ENCODE measurements at places on chromosomes 13 and 19.
A peak's percentile ranks its signal among the peaks of the same experiment; 100 is the strongest.

GRCh38 chr19:9912551-9913236, 23.6 kb downstream of the OLFM2 start:
- DNase-seq: no peak

DNA sequence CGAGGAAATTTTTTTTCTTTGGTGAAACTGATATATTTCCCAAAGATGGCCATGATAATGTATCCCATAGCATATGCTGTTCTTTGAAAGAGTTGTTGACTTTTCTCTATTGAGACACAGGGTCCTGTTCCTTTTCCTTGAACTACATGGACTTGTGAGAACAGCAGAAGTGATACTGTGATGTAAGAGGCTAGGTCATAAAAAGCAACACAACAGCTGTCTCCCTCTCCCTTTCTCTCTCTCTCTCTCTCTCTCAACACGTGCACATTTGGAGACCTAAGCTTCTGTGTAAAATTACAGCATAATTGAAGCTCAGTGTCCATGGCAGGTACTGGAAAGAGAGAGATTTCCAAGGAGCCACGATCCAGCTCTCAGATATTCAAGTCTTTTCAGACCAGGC, 1712.4 kb downstream of the EFNB2 start:
- DNase-seq: no peak

GRCh38 chr19:51737389-51737788, 13.6 kb upstream of the HAS1 start:
- DNase-seq: no peak

DNA sequence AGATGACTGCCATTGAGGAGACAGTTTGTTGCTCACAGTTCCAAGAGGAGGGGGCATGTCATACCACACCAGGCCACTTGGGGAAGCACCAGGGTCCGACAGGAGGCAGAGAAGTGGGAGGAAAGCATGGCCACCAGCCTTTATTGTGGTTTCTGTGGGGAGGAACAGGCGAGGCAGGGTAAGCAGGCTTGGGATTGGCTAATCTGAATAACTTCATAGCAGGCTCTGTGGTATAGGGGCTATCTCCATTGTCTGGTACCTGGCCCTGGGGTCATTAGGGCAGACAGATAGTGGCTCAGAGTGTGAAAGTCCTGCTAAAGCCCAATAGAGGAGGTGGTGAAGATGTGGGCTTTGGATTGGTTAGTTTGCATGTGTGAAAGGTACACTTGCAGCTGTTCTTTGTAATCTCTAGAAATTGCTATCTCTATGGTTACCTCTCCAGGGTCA, 35.5 kb downstream of the CBY2 start:
- DNase-seq: no peak

- DNase-seq: no peak
These were observed 904 bp upstream of the ARHGAP33 start for GRCh38 chr19:35774274-35775045.

GRCh38 chr13:74256969-74257368, 122.8 kb upstream of the KLF12 start:
- DNase-seq: no peak

DNA sequence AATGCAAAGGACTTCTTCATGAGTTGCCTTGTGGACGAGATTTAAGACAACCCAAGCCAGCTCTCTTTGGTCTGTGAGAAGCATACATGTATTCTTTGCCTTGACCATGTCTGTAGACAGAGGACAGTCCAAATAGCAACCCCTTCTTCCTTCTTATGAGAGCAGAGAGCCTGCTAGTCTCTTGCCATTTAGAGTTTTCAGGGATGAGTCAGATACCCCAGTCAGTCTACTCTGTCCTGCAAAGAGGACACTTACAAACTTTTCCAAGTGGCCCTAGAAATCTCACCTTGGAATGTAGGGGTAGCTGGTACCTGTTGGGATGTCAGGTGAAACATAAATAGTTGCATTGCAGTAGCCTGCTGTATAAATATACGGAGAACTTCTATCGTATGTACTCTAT, 36.7 kb downstream of the DNAJC3 start:
- no peak for DNase-seq

GRCh38 chr13:74696148-74696922, 562.1 kb upstream of the KLF12 start:
- DNase-seq: no peak

DNA sequence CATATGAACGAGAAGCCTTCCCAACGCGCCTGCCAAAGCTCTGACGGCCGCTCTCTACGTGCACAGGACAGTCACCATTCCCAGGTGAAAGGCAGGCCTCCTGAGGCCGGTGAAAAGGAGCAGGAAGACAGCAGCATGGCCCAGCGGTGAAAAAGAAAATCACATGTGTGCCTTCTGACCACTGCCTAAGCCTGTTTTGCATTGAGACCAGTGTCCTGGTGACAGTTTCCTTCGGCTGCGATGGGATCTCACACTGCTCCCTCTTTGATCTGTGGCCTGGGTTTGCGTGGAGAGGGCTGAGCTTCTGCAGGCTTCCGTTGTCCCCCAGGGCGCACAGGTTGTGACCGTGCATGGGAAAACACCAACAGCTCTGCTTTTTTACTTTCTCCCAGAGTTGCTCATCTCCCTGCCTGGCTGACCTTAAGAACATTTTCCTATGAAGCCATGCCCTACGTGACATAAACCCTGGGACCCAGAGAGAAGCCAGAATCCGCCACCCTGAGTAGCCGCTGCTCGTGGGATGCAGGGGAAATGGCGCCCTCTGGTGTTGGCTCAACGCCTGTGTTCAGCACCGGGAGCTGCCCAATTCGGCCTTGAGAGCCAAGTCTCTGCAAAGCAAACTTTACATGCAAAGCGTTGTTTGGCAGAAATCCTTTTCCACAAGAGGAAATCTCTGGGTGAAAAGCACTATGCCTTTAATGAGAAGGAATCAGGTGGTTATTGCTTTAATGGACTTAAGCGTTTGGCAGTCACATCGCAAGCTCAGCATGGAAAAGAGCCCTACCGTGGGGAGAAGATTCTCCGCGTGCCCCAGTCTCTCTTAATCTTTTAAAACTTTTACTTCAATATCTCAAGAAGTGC, 112.2 kb upstream of the GPR12 start:
- DNase-seq: no peak

DNA sequence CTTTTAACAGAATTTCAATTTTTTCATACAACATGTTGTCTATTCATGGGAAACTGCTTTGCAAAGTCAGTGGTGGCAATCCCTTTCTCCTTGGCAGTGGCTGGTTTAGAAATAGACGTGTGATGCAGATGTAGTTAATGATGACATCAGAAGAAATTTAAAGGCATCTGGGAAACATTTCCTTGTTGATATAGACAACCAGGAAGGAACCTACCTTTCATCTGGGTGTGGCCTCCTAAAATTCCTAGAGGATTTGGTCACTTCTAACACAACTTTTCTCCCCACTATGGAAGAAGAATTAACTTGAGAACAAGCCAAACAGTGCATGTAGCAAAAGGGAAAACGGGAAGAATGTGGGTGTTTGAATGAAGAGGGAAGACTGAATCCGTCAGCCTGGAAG, 102.8 kb downstream of the EFNB2 start:
- no peak for DNase-seq

DNA sequence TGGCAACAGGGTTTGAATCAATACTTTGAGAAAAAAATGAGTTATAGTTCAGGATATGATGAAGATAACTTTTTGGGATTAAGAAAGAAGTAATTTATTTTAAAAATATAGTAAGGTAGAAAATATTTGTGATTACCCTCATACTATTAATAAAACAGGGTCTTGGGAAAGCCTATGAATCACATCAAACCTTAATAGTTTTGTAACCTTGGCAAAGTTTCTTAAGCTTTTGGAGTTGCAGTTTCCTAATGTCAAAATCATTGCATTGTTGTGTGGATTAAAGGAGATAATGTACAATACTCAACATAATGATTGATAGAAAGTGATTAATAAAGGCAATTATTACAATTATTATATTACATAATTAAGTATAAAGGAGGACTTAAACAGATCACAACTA, 149.0 kb downstream of the LMO7 start:
- no peak for DNase-seq

GRCh38 chr13:27362064-27362751, 62.2 kb upstream of the GTF3A start:
- DNase-seq: peak; percentile 73

- no peak for DNase-seq
These were observed 9.0 kb downstream of the ABHD8 start for GRCh38 chr19:17294051-17294891.

DNA sequence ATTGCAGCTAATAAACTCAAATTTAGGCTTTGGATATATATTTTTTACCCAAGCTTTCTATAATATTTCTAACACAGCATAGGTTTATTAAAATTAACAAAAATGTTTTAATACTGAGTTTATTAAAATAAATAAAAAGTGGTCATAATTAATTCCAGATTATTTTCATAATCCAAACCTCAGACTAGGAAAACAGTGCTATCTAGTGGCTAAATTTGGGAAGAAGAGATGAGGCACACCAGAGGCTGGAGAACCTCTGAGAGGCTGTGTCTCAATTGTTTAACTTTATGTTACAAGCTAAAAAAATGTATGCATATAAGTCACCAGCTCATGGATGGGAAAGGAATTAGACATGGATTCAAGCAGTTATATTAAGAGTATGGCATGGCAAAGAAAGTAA, 392.5 kb downstream of the DIAPH3 start:
- peak; percentile 33 for DNase-seq

DNA sequence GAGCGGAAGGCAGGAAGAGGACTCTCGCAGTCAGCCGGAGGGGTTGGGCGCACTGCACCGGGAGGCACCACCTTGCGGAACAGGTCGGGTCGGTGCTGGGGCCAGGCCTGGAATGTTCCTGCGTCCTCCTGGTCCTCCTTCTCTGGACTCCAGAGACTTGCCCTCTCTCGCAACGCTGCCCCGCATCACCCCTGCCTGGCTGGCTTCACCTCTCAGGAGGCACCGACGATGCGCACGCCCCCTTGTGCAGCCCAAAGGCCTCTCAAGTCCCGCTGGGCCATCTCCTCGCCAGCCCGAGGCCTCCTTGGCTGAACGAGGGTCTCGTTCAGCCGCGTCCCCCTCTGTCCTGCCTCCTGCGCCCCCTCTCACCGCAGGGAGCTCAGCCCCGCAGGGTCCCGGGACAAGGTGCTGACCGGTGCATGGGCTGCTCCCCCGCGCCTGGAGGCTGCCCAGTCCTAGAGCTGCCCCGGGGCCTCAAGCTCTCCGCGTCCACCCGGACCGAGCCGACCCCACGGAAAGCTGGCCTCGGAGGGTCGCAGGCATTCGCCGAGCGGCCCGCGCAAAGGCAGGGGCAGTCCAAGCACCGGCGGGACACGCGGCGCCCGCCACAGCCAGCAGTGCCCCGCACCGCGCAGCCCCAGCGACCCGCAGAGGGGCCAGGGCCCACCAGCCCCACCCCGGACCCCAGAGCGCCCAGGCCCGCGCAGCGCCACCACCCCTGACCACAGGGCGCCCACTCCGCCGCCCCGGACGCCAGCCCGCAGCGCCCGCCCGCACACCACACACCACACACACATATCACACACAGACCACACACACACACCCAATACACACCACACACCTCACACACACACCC, 133.8 kb downstream of the CRYL1 start:
- no peak for DNase-seq

DNA sequence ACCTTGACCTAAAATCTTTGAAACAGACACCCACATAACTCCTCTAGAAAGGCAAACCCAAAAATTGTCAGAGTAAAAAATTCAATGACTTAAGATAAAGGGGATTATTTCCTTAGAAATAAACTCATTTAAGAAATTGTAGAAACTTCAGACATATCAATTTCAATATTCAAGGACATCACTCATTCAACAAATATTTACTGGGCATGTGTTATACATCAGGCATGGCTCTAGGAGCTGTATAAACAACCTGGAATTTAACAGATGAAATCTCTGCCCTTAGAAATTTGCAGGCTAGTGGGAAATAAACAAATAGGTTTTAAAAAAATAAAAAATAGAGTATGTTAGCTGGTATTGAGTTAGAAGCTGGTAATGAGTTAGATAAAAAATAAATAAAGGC, 84.0 kb upstream of the LSM14A start:
- no peak for DNase-seq

DNA sequence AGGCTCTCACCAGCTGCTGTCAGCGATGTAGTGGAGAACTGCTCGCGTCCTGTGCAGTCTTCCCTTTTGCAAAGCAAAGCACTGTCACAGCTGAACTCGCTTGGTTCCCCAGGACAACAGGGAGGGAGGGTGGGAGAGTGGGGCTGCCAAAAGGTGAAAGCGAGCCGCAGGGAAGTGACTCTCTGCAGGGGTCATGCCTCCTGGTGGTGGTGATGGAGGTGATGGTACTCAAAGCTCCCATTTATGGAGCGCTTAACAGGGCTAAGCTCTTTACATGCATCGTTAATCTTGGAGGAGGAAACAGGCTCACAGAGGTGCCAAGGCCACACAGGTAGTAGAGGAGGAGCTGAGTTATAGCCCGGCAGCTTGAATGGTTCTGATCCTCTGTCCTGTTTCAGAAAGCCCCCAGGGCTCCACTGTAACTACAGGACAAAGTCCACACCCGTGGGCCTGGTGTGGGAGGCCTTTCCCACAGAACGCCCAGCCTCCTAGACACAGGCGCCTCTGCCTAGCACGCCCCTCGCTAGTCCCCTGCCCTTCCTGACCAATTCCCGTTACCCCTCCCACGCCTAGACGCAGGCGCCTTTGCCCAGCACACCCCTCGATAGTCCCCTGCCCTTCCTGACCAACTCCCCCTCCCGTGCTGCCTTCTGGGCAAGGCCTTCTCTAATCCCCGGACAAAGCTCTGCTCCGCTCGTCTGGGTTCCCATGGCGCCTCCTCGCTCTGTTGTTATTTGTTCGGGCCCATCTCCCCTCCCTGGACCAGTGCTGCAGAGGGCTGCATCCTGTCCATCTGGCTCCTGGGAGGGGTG, 10.7 kb downstream of the PPP1R37 start:
- no peak for DNase-seq

DNA sequence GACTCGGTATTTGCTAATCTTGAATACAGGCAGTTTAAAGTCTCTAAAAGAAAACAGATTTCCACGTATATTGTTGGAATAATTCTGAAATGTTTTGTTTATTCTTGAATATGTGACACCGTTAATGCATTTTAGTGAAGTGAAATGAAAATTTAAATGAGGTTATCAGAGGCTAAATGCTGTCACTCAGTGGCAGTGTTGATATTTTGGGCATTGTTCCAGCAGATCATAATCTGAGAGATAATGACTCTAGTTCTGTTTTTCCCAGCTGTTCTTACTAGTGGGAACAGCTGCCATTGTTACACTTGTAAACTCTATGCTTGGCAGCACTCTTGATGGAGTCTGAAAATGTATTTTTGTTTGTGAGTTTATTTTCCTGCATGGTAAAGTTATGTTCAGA, 365.6 kb upstream of the SLC10A2 start:
- DNase-seq: no peak

Measured in astrocyte of the spinal cord (primary cell).